CD4-positive, alpha-beta T cell treated with Interleukin-12 subunit alpha and Interleukin-12 subunit beta, for 1 hour (primary cell): ENCODE measurements at places on chromosomes 3 and 15.

GRCh38 chr3:106018929-106019550 lies 150.2 kb upstream of the CBLB start:
- no peak for DNase-seq

GRCh38 chr15:65305150-65305758 lies 777 bp downstream of the RNU5B-1 start:
- DNase-seq, result no peak

DNA sequence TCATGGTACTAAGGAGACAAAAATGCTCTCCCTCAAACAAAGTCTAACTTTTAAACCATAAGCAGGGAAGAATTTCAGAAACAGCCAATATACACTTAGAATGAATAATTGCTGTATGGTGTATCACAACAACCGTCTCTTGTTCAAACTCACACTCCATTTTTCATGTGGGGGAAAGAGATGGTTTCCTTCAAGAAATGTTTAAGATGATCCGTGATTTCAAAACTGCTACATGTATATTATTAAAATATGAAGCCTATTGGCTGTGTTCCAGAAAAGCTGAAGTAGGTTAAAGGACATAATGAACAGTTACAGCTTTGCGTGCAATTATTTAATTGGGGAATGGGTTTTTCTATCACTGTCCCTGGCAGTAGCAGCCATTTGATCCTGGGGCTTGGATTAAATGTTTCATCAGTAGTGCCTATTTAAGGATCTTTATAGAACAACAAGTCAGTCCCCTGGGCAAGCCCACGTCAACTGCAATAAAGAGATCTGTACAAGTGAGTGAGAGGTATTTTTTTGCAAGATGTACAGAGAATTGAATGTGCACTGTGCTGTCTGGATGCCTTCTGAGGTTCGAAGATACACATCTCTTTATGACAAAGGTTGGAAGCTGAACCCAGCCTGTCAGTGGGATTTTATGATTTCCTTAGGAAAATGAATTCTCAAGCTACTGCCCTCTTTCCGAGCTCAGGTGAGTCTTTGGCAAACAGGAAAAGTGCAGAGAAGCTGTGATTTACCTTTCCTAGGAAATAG lies 337.2 kb upstream of the RARB start:
- no peak for DNase-seq

DNA sequence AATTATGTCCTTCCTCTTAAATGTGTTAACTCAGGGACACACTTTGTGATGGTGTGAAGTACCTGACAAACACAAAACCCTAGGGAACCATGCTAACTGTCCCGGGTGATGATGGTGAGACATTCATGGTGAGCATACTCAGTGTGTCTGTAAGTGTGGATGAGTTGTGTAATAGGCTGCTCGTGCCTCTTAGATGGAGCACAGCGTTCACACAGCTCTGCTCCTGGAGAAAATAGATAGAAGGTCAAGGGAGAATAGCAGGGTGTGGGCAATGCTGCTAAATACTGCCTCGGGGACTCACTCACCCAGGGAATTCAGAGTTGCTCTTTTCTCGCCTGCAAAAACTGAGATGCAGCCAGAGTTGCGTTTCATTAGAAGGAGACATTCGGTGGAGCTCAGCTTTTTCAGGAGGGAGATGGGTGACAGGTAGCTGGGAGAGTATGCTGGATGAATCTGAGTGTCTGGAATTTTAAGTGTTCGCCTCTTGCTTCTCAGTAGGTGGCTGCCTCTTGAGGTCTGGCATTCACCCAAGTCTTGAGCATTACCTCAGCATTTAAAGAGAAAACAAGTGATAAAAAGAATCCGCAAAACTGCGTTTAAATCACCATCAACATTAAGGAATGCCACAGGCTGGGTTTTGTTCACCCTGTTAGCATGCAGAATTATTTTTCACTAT lies 813.2 kb downstream of the AGBL1 start:
- no peak for DNase-seq

DNA sequence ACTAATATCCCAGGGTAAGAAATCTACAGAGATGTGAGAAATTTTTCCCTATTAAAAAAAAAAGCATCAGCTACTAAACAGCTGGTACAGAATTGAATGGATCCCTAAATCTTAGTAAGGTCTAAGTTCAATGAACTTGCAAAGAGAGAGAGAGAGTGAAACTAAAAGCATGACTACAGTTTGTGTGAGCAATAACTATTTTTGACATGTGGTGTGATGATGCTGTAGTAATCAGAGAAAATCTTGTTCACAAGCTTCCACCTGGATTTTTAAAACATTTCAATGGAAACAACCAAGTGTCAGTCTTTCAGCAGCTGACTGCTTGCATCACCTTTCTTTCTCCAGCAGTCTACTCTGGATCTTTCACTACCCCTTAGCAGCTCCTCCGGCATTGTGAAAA lies 45.2 kb upstream of the ABI3BP start:
- no peak for DNase-seq

GRCh38 chr3:10901296-10901945 lies 85.4 kb downstream of the SLC6A11 start:
- DNase-seq, result no peak

DNA sequence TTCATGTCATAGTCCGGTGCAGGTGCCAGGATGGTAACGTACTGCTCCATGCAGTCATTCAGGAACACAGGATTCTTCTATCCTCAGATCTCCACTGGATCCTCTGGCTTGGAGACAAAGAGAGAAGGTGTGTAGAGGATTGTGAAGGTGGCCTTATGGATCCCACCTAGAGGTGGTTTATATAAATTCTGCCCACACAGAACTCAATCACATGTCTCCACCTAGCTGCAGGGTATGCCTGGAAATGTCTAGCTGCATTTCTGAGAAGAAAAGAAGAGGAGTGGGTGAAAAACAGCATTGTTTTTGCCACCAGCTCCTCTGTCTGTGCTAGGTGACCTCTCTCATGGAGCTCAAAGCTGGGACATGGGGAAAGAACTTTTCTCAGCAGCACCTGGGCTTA lies 478.7 kb downstream of the PDCD6IP start:
- DNase-seq, result no peak

DNA sequence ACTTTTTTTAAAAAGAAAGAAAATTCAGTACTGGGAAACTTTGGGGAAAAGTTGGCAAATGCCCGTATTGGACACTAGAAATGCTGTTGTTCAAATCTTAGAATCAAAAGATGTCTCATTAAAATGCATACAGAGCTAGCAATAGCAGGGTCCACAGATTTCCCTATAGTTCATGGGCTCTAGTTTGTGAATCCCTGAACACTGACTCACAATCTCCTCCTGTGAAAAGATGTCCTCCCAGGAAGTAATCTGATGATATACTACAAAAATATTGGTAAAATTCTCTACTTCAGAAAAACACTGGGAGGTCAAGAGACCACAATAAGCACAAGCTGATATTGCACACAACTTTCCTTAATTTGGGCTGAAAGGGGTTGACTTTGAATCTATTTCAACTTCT lies 568.4 kb upstream of the ZNF385D start:
- DNase-seq, result no peak

GRCh38 chr3:119304201-119304713 lies 10.1 kb downstream of the ARHGAP31 start:
- no peak for DNase-seq

GRCh38 chr3:160856450-160856849 lies 100.4 kb downstream of the PPM1L start:
- no peak for DNase-seq

- no peak for DNase-seq
These were observed 59.6 kb downstream of the ABTB1 start for GRCh38 chr3:127732303-127732702.

GRCh38 chr15:82081914-82082762 lies 36.3 kb upstream of the MEX3B start:
- no peak for DNase-seq

- DNase-seq, result no peak
These were observed 2.9 kb downstream of the TPM1 start for GRCh38 chr15:63045465-63045840.

DNA sequence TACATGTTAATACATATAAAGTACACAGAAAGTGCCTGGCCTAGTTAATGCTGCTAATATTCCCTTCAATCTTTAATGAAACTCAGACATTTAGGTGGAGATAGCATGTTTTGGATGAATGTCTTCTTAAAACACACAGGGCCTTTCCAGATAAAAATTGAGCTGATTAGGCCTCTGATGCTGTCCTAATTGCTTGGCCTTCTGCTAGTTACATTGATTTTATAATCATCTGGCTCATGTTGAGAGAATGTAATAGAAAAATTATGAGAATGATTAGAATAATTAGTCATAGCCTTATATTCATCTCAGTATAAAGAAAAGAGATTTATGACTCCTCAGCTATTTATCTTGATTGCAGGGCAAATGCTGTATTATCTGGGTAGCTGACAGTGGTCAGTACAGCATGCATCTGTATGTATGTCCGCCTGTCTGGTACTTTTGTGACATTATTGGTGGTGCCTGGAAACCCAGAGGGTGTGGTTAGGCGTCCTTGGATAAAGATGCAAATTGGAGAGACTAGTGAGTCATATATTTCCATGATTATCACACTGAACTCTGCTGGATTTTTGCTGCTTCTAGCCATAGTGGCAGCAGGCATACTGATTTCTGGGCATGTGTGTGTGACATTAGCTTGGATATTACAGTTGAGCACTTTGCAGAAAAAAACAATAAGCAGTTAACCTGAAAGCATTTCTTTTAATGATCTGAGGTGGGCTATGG lies 120.8 kb downstream of the FEZF2 start:
- DNase-seq, result no peak

GRCh38 chr3:196894557-196895295 lies 27.0 kb downstream of the SENP5 start:
- DNase-seq, result no peak
